ENCODE measurements at places on chromosomes 6 and 20.
A peak's percentile ranks its signal among the peaks of the same experiment; 100 is the strongest.

- no peak for DNase-seq
Observed at GRCh38 chr6:14339711-14340584, 222.4 kb downstream of the CD83 start.

DNA sequence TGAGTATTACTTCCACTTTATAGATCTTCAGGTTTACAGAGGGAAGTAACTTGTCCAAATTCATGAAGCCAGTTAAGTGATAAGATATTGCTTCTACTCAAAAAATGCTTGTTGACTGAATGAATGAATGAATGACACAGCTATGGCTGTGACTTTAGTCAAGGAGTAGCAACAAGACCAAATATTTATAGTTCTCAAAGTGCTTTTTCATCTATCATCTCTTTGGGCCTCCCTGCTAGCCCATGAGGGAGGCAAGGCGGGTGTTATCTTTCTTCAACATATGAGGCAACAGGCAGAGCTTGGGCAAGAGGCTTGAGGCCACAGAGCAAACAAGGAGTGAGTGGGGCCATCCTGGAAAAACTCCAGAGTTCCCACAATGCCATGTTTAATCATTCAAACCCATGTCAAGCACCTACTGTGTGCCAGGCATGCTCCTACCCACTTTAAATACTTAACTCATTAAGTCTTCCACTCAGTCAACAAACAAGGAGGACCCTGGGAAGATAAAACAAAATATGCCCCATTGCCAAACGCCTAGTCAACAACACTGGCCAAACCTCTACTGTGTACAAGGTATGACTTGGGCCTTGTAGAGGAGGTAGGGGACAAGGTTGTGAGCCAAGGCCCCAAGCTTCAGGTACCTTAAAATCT lies 15.9 kb downstream of the BCL2L1 start:
- no peak for DNase-seq

GRCh38 chr6:26431258-26432172 lies 8.8 kb upstream of the BTN3A3 start:
- no peak for DNase-seq

- peak; percentile 51 for DNase-seq
Observed at GRCh38 chr6:10338151-10338550, 76.7 kb downstream of the TFAP2A start.

- DNase-seq = no peak
Observed at GRCh38 chr20:49034070-49034732, 11.9 kb upstream of the CSE1L start.

GRCh38 chr6:129263176-129263575 lies 380.2 kb downstream of the LAMA2 start:
- DNase-seq = no peak

DNA sequence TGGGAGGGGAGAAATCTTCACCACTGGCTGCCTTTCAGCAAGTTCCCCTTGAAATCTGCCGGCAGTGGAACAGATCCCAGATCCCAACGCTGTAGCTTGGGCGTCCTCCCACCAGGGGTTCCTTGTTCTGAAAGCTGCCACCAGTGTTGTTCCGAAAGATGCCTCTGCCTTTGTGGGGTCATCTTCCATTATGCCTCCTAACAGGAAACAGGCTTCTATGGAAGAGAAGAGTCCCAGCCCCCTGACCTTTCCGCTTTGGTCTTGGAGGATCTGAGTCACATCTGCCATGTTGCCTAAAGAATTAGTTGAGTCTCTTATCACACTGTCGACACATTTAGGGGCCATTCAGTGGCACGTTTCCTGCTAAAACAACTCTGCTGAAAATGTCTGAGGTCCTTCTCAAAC lies 57.5 kb upstream of the NFATC2 start:
- no peak for DNase-seq

GRCh38 chr6:3336066-3336786 lies 77.5 kb downstream of the PSMG4 start:
- DNase-seq = no peak

- DNase-seq = peak; percentile 73
Observed at GRCh38 chr20:51346686-51347485, 195.6 kb downstream of the NFATC2 start.

DNA sequence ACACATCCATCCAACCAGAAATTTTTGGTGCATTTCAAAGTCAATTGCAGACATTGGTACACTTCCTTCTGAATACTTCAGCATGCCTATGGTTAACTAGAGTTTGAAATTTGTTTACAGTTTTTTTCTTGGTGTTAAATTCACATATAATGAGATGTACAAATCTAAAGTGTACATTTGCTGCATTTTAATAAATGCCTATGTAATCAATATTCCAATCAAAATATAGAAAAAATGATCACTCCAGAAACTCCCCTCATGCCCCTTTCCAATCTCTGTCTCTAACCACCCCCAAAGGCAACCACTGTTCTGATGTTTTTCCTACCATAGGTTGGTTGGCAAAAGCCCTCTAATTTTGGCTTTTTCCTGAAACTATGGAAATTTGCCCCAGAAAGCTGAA lies 7.6 kb upstream of the TGM6 start:
- DNase-seq = no peak

DNA sequence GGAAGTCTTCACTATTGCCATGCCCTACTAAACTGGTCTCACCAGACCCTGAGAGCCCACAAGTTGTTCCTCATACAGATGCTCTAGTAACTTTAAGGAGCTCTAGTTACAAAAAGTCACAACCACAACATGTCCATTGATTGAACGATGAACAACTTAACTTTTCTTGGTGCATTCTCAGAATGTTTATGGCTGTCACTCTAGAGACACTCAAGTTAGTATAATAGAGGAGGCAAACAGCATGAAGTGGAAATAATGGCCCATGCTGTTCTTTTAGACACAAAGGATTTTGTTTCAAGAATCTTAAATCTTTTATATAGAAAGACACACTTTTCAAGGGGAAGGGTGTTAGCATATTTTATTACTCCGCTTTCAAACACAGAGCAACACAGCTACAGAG lies 934.4 kb downstream of the HACE1 start:
- DNase-seq = no peak

DNA sequence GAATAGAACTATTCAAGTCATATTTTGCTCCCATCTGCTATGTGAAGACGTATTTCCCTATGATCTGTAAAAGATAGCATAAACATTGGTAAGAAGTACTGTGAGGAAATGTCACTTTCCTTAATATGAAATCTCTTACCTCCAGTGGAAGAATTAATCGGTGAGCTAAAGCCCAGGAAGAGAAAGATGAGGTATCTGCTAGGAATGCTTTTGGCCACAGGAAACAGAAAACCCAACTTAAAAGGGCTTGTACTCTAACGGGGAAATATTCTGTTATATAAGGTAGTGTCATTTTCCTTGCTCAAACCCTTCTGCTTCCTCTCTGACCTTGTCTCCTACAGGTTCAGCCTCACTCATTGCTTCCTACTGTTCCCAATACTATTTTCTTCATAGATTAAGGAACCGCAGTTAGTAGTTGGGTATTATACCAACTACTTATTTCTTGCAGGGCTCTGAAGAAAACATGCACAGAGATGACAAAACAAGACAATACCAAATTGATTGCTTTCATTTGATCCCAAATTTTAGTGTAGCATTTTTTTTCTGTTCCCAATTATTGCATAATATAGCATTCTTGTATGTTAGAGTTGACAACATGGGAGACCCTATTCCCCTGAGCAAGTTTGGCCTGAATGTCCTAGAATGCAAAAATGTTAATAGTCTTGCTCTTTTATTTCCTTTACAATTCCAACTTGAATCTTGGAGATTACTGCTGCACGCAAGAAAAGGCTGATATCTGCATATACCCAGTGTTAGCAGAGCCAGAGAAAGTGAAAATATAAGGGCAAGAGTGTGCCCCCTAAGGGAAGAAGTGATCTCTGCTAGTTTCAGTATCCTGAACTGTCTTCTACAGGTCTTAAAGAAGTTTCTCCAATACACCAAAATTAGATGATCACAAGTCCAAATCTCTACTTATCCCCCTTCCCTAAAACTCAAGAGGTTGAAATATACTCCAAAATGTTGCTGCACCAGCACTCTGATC lies 65.3 kb downstream of the AFG1L start:
- DNase-seq = no peak

GRCh38 chr6:138795809-138796603 lies at the start of gene ECT2L:
Gene ECT2L, plus strand, starts transcription at chr6:138796087. Its CDS starts 17,188 bp downstream, at chr6:138813275.
- no peak for DNase-seq

Measured in T1000 (cell line).